ENCODE measurements at places on chromosomes 11 and 22. TPM values are rescaled to one million over a fixed set of nuclear protein-coding genes. Genes with fewer than 3 reads are reported as not detected.

The SLC29A2 gene
- total RNA-seq, result 36.6 TPM

The FGF19 gene
- 18.6 TPM for total RNA-seq

The CEP126 gene
- total RNA-seq, result 2.4 TPM

The AMPD3 gene
- total RNA-seq, result 7.1 TPM

The HBB gene
- not detected for total RNA-seq

The ADAMTS15 gene
- 3.7 TPM for total RNA-seq

The DMC1 gene
- total RNA-seq, result 4.3 TPM

The ST14 gene
- total RNA-seq, result 33.9 TPM

The SLC5A4 gene
- total RNA-seq, result 0.09 TPM

Data from WTC11 (cell line).